Esophagus squamous epithelium (tissue), 5 donors: ENCODE measurements at places on chromosomes 7 and 10.

DNA sequence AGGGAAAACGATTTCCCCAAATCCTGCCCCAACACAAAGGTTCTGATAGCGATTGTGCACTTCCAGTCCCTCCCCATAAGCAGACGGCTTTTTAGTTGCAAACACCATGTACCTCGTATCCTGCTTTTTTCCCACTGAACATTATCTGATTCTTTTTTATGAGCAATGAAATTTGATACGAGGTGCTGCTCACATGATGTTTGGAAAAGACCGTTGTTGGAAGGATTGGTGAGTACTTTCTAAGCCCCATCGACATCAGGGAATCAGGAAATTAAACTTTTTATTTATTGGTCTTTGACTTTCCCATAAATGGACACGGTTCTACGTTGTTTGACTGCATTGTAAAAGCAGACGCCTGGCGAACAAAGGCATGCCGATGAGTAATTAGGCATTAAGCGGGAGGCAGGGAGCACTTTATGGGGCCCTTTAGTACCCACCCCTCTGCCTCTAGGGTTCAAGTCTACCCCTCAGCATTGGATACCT lies 49.4 kb downstream of the TEX36 start:
- no peak for DNase-seq

DNA sequence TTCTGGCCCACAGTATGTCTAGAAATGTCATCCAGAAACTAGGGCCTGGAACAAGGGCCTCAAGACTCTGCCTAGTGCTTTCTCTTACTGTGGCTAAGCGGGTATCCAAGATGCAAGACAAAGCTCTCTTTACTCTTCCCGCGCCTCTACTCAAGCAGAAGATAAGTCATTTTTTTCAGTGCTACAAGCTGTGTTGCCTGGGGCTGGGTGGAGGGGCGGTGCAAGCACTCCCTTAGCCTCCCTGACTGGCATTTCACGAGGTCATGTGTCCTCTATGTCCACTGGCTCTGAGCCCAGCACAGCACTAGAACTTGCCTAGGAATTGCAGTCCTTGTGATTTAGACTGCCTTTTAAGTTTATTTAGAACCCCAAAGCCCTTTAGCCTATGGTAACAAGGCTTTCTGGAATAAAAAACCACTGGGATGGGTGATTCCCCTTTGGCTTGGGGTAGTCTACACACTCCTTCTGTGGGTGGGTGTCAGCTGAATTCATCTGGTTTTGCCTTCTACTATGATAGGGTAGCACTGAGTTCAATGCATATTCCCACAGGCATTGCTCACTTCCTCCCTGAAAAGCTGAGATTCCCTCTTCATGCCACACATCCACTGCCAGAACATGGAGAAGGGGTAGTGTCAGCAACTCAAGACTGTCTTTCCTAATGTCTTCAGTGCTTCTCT lies 371.8 kb upstream of the KCND2 start:
- no peak for DNase-seq

GRCh38 chr10:111984057-111984456 lies 199.5 kb downstream of the GPAM start:
- DNase-seq = no peak

DNA sequence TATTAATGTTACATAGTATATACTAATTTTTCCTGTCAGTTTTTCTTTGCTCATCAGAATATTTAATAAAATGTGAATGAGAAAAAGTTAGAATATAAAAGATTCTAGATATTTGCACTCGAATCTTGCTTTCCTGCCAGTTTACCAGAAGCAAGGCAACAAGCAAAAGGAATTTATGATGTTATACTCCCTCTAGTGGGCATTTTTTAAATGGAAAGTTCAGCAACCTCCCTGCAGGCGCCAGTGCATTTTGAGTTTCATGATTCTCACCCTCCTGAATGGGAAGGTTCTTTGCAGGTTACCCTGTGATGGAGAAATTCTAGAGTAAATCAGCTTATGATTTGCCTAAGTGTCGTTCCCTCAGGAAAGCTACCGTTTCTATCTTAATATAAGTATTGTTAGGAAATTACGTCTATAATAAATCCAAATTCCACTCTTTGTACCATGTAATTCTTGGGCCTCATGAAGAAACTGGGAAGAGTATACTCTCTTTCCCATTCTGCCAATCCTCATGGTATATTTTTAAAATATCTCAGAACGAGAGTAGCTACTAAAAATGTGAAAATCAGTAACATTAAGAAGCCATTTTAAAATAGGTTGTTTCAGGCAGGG lies 350.0 kb downstream of the CRPPA start:
- no peak for DNase-seq

- DNase-seq = no peak
These were observed 55.7 kb upstream of the JCAD start for GRCh38 chr10:30114881-30115625.

DNA sequence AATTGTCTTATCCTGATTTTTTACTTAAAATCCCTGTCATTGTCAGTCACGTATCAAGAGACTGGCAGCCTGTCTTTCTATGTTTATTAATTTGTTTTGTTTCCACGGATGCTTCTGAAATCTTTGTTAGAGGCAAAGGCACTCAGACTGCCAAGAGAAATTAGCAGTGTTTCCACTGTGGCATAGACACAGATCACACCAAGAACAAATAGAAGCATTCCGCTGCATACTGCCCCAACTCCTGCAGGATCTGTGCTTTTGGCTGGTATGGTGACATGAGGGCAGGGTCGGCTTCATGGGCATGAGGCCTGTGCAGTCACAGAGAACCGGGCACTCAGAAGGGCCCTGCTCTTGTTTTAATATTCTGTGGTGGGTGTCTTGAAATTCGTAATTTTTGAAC lies 18.4 kb downstream of the CLDN12 start:
- DNase-seq = no peak

DNA sequence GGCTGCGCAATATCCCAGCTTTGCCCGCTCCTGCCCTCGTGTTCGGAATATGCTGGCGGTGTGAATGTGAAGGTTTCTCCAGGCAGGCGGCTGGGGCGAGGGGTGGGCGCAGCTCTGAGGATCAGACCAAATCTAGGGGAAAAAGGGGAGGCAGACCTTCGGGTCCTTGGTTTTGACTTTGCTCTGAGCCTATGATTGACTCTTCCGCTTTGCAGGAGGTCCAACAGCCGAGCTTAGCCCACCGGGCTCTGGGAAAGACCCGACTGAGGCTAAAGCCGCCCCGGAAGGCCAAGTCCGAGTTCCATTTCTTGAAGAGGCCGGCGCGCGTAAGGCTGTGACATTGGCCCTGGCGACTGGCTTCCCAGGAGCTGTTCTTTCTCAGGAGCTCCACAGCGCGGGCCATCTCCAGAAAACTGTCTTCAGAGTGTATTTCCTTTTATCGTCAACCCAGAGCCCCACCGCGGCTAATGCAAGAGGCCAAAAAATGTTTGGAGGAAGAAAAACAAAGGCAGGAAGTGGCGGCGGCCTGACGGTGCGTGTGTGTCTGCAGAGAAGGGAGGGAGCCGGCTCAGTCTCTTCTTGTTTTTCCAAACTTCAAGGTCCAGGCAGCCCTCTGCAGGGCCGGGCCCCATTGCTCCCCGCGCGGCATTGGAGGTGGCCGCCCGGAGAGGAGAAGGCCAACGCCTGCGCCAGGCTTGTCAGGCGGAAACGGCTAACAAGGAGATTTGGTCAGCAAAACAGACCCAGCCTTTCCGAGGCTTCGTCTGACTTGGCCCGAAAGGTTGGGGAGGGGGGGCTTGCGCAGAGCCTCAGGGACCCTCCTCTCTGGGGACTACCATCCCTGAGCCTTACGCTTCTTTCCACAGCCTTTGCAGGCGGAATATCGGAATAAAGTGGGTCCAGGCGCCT lies 3.6 kb upstream of the HOXA11 start:
- DNase-seq = no peak
